Urinary bladder (tissue), 4 donors: ENCODE measurements at places on chromosomes 1 and 21.

- DNase-seq = peak; percentile 88
Measured at GRCh38 chr21:16072737-16073136, 343.0 kb downstream of the USP25 start.

- DNase-seq = no peak
Measured at GRCh38 chr1:155169541-155169940, 3.6 kb downstream of the KRTCAP2 start.

GRCh38 chr1:16212251-16212961 is at the start of gene ARHGEF19:
Gene ARHGEF19, minus strand, starts transcription at chr1:16212652. Its CDS starts 3,598 bp downstream, at chr1:16209054.
- DNase-seq = peak; percentile 64

GRCh38 chr1:96968983-96969382 is 247.4 kb downstream of the PTBP2 start:
- no peak for DNase-seq

DNA sequence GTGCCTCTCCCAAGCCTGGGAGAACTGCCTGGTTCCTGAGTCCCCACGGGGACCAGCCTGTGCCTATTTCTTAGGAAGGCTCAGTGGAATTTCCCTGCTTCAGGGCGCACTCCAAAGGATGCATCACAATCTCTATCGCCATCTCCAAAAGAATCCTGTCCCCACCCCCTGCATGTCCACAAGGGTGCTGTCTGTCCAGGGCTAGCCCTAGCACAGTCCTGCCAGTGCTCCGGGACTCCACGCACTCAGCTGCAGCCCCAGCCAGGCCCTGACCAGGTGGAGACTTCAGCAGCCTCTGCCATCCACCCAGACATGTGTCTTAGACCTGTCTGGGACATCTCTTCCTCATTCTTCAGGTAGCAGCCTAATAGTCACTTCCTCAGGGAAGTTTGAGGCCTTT is 199.7 kb downstream of the GRIK3 start:
- DNase-seq = no peak

DNA sequence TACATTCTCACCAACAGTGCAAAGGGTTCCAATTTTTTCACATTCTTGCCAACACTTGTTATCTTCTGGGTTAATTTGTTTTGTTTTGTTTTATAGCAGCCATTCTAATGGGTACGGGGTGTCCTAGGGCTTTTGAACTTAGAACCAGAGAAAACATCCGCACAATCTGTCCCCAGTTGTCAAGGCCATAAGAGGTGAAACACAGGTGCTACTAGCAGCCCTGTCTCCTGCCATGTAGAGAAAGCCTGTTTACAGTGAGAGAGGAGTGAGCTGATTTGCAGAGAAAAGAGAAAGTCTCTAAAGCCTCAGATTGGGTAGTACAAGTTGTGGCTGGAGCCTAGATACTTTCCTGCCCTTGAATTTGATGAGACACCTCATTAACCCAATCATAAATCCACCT is 46.4 kb upstream of the BMP8B start:
- DNase-seq = no peak

DNA sequence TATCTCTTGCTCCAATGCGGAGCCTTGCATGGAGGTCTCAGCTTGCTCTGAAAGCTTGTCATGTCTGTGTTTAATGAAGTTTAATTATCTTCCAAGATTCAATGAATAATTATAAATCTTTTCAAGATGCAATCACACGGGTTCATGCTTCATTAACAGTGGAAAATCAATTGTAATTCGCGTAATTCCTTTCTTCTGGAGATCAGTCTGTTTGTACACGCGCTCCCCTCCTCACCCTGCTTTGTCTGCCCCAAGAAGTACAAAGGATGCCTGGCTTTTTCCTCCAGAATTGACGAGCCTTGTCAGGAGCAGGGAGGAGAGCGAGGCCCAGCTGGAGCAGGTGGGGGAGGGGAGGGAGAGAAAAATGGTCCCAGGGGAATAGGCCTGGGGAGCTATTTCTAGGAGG is 65.0 kb upstream of the DISP3 start:
- no peak for DNase-seq

DNA sequence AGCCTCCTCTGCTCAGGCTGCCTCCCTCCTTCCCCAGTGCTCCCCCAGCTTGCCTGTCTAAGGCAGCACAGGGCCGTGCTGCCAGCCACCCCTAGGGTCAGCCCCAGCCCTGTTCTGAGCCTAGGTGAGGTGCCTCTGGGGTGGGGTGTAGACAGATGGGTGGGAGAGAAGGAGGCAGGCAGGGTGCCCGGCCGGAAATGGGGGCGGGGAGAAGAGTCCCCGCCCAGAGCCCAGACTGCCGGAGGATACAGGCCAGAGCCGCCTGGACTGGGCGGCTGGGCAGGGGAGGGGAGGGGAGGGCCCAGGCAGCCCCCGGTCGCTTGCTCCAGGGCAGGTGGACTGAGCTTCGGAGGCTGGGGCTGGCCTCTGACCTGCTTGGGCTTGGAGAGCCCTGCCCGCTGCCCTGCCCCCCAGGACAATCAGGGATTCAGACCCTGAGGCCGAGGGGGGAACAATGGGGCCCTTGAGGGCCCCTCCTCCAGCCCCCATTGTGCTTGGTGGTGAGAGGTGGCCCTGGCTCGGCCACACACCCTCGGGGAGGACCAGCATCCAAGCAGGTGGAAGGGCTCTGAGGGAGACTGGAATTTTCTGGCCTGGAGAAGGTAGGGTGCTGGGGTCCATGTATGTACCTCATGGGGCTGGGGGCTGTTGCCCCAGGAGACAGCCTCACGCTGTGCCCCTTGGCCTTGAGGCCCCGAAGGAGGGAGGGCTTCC is at the start of gene GJC2:
TSS of gene GJC2 (plus strand) at position 525 of the 714 bp plus-strand sequence. CDS start 7,829 bp downstream, outside the sequence.
- DNase-seq = no peak

DNA sequence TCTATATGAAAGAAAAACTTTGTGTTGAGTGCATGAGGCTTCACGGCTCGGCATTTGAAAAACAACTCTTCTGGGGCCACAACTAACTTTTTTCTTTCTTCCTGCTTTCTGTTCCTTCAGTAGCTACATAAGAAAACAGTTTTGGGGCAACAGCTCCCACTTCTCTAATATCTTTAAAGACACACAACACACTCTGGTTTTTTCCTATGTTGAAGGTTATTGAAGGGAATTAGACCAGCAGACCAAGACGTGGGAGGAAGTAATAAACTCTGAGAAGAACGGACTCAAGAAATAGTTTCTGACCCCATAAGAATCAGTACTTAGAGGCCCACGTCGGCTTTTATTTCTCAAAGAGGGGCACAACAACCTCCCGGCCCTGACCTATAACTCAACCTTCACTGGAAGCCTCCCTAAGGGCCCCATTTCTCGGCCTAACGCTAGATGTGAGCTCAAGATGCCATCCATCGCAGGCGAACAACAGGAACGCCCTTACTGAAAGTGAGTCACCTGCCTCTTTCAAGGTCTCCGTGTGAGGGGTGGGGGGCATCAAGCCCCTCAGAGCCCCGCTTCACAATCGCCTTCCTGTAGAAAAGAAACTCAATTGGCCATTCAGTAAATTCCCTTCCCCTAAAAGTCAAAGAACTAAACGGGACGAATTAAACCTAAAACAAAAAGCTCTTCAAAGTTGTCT is 844 bp downstream of the ZMYM6 start:
- no peak for DNase-seq

GRCh38 chr1:178353524-178353923 is 143.2 kb downstream of the CLEC20A start:
- DNase-seq = no peak
